Activated effector memory CD4-positive, alpha-beta T cell treated with Interleukin-2 at 50 U/mL for 16 hours (primary cell): ENCODE measurements at places on chromosomes 3 and 15.
A peak's percentile ranks its signal among the peaks of the same experiment; 100 is the strongest.

GRCh38 chr3:70433091-70433490 lies 120.7 kb upstream of the MDFIC2 start:
- DNase-seq, result no peak

GRCh38 chr15:93913310-93913709 lies 318.1 kb upstream of the MCTP2 start:
- DNase-seq, result no peak

- DNase-seq, result no peak
Measured at GRCh38 chr3:9211155-9211950, 38.1 kb downstream of the SRGAP3 start.

GRCh38 chr15:80971143-80971542 lies 18.5 kb downstream of the MESD start:
- no peak for DNase-seq

DNA sequence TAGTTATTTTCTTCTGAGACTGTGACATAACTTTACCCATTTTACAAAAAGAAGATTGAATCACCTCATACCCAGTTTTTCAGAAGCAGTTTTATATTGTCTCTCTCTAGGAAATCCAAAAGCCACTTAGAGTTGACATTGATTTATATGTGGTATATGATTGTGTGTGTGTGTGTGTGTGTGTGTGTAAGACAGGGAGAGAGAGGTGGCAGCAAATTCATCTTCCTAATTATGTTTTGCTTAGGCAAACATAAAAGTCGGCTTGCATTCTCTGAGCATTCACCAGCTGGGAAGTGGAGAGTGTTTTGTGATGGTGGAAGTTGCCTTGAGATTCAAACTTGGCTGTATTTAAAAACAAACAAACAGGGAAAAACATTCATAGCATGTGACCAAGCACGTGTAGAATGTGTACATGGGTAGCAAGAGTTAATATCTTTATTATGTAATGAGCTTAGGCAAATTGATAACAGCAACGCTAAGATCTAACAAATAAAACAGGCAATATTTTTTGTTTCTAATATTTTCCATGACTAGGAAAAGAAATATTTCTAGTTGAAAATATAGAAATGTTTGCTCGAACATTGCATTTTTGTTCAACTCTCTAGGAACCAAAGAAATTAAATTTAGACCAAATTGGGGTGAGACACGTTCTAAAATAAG lies 64.4 kb upstream of the IGF1R start:
- DNase-seq, result no peak

DNA sequence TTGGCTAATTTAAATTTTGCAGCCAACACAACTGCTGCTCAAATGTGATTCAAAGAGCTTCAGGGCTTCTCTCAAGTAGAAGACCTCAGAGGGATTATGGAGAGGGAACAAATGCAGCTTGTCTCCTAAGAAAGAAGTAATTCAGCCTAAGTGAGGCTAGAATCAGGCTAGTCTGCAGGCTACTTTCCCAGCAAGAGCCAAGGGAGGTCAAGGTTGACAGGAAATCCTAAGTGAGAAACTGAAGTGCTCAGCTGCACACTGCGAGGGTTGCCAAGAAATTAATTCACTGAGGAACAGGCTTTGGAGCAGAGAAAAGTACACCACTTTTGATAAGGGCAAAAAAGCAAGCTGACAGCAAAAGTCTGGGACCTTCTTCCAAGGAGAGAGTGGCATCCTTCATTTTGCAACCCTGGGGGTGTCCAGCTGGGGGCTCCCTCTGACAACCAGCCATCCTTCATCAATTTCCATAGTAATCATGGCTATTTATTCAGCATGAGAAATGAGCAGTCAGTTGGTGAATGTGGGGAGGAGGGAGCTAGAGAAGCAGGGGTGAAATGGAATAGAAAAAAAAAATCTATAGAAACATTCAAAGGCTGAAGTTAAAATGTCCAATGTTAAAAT lies 646.4 kb upstream of the ADAMTS9 start:
- no peak for DNase-seq

GRCh38 chr3:115790759-115791158 lies 167.4 kb downstream of the GAP43 start:
- DNase-seq, result peak; percentile 16

DNA sequence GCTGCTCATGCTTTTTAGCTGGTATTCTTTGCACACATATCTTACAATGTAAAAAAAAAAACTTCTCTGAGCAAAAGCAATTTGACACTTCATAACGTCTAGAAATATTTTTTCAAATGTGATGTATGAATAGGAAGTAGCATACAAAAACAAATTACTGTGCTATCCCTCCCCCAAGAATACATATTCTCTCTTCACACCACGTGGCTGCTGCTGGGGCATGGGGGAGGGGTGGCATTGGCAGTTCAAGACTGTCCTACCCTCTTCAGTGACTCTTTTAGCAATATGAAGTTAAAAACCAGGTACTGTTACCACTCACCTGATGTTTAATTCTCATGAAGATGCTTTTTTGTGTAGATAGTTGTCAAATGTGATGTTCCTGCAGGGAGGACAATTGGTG lies 85.6 kb downstream of the UBE2E2 start:
- DNase-seq, result no peak

GRCh38 chr15:52336529-52336928 lies 40.9 kb upstream of the MYO5C start:
- no peak for DNase-seq

DNA sequence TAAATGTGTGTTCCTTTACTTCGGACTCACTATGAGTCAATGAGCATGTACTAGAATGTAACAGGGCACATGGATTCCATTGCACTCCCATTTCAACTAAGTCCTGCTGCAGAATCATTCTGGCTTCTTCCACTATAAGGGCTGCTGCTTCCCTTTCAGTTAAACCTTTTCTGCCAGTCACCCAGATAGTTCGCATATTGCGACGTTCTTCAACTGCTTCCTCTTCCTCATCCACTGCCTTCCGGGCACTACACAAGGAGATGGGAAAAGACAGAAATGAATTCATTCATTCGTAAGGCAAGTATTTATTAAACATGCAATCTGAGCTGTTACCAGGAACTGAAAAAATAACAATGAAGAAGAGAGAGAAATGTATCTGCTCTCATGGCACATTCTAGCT lies 55.6 kb downstream of the POLQ start:
- DNase-seq, result no peak

DNA sequence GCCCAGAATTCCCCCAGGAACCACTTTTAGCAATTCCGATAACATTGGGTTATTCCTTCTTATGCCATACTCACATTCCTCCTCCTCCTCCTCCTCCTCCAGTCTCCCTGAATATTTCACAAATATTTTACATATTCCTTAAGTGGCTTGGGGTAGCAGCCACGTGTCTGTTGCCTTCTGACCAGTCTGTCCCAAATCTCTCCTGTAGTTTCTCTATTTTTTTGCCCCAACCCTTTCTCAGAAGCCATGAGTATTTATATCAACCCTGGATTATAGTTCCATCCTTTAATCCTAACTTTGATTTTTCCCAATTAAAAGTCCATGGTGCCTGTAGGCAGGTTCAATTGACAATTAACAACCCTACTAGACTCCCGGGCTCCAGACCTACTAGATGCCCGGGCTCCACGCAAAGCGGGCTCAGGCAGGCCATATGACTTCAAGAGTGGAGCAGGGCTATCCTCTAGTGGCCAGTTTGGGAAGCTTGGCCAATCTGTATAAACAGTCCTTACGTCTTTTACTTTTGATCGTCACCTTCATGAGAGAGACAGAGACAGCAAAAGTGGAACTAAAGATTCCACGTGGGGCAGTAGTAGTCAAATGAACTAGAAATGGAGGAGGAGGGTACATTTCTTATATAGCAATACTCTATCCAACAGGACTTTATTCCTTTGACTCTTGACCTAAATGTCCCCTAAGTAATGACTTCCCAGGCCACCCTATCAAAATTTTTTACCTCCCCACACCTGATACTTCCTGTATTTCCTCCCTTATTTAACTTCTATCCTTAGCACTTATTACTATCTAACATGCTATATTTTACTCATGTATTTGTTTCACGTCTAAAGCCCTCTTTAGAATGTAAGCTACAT lies 69.7 kb downstream of the USF3 start:
- no peak for DNase-seq

DNA sequence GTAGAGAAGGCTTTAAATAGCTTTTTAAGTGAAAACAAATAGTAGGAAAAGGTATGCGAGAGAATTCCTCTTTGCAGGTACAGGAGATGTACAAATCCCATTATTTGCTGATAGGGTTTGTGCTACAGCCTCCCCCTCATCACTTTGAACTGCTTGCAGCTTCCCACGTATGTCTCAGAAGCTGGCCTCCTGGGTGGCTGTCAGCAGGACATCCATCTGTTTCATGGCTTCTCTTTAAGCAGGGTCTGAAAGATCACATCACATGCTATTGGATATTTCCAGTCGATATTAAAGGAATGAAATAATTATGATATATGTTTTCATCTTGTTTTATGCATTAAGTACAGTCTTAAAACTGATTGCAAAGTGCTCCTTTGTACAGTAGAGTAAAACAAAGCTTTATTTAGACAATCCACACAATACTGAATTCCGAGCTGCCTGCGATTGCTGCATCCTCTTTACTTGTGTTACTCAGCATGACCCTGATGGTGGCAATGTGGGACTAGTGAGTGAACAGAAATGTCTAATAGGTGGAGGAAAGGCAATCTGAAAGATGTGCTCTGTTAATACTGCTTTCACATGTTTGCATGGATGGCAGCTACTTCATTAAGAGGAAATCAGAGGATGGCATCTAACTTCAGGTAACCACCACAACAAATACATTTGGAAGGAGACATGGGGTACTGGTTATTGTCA lies 930.6 kb upstream of the SEMA6D start:
- no peak for DNase-seq

DNA sequence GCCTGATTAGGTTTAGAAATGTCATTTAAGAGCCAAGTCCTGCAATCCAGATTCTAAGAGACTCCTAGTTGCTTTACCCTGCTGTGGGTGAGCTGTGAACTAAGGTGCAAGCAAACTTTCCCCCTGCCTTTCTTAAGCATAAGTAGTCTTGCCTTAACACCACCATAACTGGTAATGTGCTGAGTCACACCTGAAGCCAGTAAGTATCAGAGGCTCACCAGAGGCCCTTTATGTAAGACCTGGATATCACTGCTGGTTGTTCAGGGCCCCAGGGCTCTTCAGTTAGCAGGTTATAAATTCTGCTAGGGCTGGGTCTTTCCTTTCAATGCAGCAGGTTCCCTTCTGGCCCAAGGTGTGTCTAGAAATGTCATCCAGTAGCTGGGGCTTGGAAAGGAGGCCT lies 509.9 kb downstream of the VGLL3 start:
- no peak for DNase-seq

- DNase-seq, result no peak
Measured at GRCh38 chr3:1943395-1944118, 155.1 kb upstream of the CNTN4 start.

DNA sequence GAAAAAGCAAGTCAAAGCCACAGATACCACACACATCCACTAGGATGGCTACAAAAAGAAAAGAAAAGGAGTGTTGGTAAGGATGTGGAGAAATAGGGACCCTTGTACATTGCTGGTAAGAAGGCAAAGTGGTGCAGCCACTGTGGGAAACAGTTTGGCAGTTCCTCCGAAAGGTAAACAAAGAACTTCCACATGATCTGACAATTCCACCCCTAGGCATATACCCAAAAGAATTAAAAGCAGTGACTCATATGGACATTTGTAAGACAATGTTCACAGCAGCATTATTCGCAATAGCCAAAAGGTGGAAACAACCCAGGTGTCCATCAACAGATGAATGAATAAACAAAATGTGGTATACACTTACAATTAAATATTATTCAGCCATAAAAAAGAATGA lies 22.2 kb upstream of the GMPPB start:
- no peak for DNase-seq

GRCh38 chr3:56654460-56654859 lies 28.6 kb downstream of the TASOR start:
- DNase-seq, result no peak

DNA sequence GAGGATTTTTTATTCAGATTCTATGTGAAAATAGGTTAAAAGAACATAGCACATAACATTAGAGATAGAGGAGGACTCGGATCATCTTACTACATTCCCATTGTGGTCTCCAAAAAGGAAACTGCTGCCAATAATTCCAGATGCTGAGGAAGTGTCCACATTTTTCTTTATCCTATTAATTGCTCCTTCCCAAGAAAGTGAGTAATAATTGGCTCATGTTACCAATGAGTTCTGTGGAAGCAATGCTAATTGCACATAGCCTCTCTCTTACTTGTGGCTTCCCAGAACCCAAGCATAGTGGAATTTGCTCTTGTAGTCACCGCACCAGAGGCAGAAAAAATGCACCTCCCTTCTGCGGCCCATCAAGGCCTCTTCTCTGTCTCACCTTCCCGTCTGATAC lies 208.4 kb downstream of the PLOD2 start:
- no peak for DNase-seq

DNA sequence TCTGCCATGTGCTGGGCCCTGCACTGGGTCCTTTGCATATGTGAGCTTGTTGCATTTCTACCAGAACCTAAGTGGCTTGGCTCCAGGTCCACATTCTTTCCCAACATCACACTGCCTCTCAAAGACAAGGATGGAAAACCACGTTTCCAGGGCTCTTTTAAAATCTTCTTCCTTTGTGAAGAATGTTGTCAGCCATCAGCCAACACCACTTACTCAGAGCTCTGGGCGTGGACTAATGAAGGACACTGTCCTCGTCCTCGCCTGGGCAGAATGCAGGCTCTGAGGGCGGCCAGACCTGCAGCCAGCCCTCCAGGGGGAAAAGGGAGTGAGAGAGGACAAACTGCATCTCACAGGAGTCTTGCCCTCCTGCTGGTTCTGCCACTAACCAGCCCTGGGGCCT lies 49.7 kb downstream of the MAGEF1 start:
- no peak for DNase-seq

DNA sequence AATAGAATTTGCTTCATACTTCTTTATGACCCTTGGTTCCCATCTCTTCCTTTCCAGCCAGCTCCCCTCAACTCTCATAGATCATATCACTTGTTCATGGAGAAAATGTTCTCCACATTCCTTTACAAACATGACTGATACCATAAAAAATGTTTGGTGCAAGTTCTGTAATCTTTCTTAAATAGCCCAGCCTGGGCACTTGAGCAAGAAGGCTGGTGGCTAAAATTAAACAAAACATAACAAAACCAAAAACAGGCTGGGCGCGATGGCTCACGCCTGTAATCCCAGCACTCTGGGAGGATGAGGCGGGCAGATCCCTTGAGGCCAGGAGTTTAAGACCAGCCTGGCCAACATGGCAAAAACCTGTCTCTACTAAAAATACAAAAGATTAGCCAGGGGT lies 8.9 kb upstream of the POLR2M start:
- no peak for DNase-seq
